ENCODE measurements at places on chromosomes 12 and 14. TPM values are rescaled to one million over a fixed set of nuclear protein-coding genes. Genes with fewer than 3 reads are reported as not detected.

DNA sequence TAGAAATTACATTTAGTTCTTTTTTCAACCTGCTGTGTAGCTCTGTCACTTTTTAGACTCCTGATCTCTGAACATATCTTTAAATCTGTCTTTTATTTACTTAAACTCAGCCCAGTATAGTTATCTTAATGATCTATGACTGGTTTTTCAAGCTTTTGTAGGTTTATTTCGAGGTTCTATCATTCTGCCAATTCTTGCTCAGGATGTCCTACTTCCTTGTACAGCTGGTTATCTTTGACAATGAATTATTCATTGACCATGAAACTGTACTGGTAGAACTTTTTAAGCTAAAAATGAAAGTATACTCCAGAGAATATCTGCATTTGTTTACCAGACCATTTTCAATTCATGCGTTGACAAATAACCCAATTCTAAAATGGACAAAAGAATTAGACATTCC lies 37.8 kb downstream of the TC2N start:
- DNase-seq = no peak

DNA sequence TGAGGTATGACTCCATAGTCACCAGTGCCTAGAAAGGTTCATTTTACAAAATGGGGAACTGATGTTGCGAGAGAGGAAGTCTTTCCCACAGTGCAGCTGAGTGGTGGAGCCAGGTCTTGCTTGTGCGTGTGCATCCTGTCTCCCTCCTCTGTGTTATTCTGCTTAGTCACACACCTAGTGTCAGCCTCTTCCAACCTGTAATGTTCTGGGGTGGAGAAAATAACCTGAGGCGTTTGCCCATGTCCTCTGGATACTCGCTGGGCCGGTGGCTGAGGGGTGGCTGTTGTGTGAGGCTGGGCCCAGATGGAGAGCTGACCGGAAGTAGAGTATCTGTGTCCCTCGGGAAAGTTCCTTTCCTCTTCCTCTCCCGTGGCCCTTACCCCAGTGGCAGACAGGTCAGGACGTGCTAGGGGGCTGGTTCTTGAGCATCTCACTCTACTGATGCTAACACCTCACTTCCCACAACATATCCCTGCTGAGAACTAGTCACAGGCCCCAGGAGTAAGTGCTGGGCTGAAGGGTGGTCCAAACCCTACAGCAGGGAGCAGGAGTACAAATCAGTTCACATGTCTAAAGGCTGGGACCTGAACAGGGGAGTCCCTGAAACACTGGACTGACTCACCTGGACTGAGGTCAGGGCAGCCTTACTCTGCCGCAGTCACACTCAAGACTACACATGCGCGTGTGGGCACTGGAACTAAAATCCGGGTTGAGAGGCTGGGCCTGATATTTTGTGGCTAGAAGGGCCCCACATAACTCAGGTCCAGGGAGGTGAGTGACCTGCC lies 7.0 kb downstream of the MLF2 start:
- DNase-seq = no peak

DNA sequence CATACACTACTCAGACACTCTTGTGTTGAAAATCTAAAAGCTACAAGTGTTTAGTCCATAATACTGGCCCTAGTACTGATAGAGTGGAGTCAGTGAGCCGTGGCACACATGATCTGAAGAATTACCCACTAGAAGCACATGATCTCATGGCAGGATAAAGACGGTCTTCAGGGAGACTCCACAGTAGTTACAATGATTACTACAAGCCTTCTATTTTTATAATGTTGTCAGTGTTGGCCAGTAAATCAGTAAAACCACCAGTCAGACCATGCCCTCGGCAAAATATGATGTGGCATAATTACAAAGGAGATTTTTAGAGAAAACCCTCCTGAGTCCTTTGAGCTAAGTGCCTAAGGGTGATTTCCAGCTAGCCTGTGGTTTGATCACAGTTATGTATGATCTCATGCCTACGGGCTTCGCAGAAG lies 114.9 kb downstream of the PDZRN4 start:
- no peak for DNase-seq

- DNase-seq = no peak
These were observed 964 bp upstream of the SERPINA4 start for GRCh38 chr14:94560291-94560665.

DNA sequence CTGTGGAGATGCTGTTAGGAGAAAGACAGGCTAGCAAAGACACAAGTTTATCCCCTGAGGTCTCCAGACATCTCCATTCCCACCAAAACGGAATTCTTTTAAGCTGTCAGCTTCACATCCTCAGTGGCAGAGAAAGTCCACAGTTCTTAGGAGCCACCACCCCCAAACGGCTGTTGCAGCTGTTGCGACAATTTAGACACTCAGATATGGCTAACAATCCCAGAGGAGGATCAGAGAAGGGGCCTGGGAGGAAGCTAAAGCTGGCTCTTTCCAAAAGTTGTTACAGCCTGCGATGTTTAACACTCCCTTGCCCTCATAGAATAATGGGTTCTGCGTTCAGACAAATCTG lies 1.9 kb upstream of the ATP5MC2 start:
- DNase-seq = no peak

DNA sequence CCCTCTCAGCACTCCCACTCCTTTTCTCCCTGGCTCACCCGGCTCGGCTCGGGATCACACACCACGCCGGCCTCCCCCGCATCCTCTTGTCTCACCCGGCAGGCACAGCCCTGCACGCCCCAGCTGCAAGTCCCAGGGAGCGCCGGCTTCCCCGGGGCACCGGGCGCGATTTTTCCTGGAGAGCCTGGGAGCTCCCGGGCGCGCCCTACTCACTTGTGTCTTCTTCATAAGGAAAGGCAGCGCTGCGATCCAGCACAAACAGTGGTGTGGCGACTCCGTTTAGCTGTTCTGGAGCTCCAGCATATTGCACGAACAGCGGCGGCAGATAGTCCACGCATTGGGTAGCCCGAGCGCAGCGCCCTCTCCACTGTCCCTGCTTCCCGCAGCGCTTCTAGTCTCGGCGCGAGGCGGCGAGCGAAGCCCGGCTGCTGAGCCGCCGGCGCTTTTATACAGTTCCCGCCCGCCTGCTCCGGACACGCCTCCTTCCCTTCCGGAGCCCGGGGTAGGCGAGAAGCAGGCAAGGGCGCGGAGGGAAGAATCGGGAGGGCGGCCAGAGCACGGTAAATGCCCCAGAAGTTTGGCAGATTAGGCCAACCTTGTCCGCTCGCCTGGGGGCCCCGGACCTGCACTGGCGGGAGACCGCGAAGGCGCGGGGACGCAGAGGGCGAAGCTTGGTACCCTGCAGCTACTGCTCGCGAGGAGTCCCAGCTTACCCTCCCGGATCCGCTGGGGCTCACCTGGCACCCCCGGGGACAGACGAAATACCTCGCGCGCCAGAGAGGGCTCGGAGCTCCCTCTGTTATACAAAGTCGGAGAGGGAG lies at the start of gene KITLG:
KITLG (minus strand) TSS at position 421 of the 821 bp plus-strand sequence; CDS start at position 228, 193 bp downstream.
- DNase-seq = no peak

- no peak for DNase-seq
These were observed 154.0 kb upstream of the BCL2L14 start for GRCh38 chr12:11916771-11917170.

GRCh38 chr12:103632554-103633216 lies 45.6 kb downstream of the STAB2 start:
- no peak for DNase-seq

DNA sequence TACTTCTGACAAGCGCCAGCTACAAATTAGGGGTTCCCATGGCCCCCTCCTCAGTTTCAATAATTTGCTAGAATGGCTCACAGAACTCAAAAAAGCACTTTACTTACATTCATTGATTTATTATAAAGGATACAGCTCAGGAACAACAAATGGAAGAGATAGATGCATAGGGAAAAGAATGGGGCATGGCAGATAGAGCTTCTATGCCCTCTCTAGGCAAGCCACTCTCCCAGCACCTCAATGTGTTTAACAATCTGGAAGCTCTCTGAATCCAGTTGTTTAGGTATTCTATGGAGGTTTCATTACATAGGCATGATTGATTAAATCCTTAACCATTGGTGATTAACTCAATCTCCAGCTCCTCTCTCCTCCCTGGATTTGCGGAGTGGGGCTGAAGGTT lies 184.5 kb upstream of the DAAM1 start:
- no peak for DNase-seq

- DNase-seq = no peak
These were observed 3.7 kb downstream of the ZBTB1 start for GRCh38 chr14:64508215-64508776.

DNA sequence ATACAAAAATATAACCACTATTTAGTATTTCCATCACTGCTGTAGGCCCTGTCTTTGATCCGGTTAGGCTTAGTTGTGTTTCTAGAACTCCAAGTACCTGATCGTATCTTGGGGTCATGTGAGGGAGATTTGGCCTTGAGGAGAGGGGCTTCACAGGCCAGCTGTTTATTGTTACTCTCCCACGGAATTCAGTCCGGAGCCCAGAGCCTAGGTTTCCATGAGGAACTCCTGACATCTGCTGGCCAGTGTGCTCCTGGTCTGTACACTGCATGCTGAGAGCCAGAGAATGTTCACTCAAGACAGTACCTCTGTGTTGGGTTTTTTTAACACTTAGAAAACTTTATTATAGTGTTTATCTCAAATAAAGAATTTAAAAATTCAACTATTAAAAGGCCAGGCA lies 341.0 kb upstream of the TMEM132C start:
- DNase-seq = no peak

DNA sequence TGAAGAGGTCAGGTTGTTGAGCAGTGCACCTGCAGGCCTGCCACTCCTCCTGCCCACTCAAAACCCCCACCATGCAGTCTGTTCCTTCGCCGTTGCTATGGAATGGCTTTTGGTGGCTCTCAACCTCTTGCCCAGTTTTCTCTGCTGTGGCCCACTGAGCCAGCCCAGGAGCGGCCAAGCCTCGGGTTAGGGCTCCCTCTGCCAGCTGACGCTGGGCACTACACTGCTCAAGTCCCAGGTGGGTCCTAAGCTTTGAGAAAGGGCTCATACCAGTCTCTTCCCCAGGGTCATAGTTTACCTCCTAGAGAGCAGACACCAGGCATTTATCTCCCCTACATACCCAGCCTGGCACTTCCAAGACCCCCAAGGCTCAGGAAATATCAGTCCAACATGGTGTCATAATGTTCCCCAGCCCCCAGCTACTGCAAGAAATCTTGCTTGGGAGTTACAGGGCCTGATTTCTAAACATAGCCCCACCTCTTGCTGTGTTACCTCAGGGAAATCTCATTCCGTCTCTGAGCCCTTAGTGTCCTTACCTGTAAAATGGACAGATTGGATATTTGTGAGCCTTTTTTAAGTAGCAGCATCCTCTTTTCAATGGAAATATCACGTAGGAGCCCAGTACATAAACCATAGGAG lies 59.4 kb downstream of the TSPAN11 start:
- DNase-seq = no peak

DNA sequence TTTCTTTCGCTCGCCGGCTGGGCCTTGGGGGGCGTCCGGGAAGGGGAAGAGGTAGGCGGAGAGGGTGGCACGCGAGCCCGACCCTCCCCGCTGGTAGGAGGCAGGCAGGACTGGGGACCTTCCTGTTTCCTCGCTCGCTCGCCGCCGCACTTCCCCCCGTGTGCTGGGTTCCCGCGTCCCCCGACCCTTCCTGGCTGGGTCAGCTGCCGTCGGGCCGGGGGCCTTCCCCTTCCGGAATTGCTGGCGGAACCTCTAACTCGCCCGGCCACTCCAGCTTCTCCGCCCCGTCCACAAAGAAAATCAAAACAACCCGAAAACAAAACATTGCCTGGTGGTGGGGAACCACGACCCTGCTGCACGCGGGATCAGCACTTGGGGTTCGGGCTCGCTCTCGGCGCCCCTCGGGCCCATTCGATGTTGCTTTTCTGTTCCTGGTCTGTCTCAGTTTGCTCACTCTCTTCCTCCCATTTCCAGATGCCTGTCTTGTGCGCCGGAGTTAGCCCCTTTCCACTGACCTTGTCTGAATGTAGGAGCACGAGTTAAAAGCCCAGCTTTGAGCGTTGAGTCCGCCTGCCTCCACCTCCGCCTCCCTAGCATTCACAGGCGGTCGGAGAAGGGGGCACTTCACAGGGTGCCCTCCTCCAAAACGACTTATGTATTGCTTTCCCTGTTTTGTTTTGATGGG lies 581 bp downstream of the PAPOLA start:
- no peak for DNase-seq

DNA sequence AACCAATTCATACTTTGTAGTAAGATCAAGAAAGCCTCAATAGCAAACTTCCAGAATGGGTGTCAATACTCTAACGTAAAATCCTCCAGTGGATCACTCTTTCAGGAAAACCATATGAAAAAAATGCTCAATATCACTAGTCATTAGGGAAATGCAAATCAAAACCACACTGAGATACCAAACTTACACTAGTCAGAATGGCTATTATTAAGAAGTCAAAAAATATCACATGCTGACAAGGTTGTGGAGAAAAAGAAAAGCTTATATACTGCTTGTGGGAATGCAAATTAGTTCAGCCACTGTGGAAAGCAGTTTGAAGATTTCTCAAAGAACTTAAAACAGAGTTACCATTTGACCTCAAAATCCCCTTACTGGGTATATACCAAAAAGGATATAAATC lies 49.5 kb upstream of the ATXN7L3B start:
- DNase-seq = no peak

- no peak for DNase-seq
These were observed 14.6 kb upstream of the SP1 start for GRCh38 chr12:53365245-53365904.

GRCh38 chr14:96135285-96135684 lies 69.4 kb upstream of the BDKRB2 start:
- DNase-seq = no peak

- no peak for DNase-seq
These were observed 283.5 kb downstream of the ZFP36L1 start for GRCh38 chr14:68509188-68509983.

DNA sequence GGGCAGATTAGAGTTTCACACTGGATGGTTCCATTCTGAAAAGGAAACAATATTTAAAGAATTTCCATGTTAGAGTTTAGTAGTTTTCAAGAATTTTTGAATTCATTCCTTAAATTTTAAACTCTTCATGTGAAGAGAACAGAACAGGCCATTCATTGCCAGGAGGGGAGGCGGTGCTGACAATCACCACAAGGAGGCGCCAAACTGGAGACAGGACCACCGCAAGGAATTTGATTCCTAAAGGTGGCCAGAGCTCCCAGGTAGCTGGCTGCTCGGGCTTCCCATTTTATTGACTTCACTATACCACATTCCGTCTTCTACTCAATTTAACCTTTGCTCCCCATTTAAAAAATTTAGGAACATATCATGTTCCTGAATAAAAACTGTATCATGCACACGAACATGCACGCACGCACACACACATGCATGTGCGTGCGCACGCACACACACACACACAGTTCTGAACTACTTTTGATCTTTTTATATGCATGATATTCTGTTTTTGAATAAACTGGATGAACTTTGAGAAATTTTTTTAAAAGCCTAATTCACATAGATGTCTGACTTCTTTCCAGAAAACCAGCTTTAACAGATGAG lies 101.2 kb downstream of the NELL2 start:
- DNase-seq = no peak

The HCAR1 gene
- not detected for total RNA-seq

The CALM1 gene
- total RNA-seq = 329 TPM

The VRTN gene
- total RNA-seq = not detected

The MSI1 gene
- total RNA-seq = 0.19 TPM

The NEUROD4 gene
- not detected for total RNA-seq

The SPX gene
- not detected for total RNA-seq

The CYP46A1 gene
- not detected for total RNA-seq

The ABCD2 gene
- 0.09 TPM for total RNA-seq

The LETMD1 gene
- 19.1 TPM for total RNA-seq

All from esophagus squamous epithelium (tissue), 5 donors.